ENCODE measurements at places on chromosomes 1 and 21.

- no peaks in the 10 kb centered on the region for H3K4me1 ChIP-seq
- H3K27me3 ChIP-seq = no peaks in the 10 kb centered on the region
- H3K4me3 ChIP-seq = no peak overlapping the region
- no peaks in the 10 kb centered on the region for H3K36me3 ChIP-seq
- H3K27ac ChIP-seq = no peak overlapping the region
Measured at GRCh38 chr1:57312869-57313268, 111.0 kb downstream of the DAB1 start.

GRCh38 chr21:45026066-45026745 is 48.2 kb upstream of the ADARB1 start:
- DNase-seq = no peak
- no peaks in the 10 kb centered on the region for H3K36me3 ChIP-seq
- H3K27ac ChIP-seq = no peak overlapping the region
- no peaks in the 10 kb centered on the region for H3K4me1 ChIP-seq
- H3K27me3 ChIP-seq = no peaks in the 10 kb centered on the region

GRCh38 chr1:169812131-169812530 is 17.4 kb upstream of the METTL18 start:
- H3K4me3 ChIP-seq = no peak overlapping the region
- H3K27me3 ChIP-seq = no peaks in the 10 kb centered on the region
- DNase-seq = no peak
- no peaks in the 10 kb centered on the region for H3K4me1 ChIP-seq

DNA sequence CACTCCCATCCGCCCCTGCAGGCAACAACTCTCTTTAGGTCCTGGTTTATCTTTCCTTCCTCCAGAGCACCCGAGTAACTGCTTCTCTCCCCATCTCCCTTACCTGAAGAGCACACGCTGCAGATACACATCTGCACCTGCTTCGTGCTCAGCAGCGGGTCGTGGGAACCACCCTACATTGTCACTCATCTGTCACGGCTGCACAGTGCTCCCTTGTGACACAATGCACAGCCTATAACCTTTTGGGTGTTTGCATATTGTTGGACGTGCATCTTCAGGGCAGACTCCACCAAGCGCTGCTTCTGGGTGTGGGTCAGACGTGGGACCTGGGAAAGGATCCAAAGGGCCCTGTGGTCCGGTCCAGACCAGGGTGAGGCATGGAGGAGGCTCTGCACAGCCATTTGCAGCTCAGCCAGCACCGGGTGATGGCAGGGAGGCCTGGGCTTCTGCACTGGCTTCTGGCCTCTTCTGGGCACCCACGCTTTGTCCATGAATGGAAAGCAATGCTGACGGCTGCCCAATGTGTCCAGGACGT is 42.5 kb downstream of the WDR4 start:
- H3K4me1 ChIP-seq = no peaks in the 10 kb centered on the region
- no peak overlapping the region for H3K4me3 ChIP-seq
- H3K36me3 ChIP-seq = peaks cover 9% of the 10 kb centered on the region

- H3K27me3 ChIP-seq = no peaks in the 10 kb centered on the region
- H3K27ac ChIP-seq = peak overlapping the region; percentile 92
- no peaks in the 10 kb centered on the region for H3K36me3 ChIP-seq
- no peak overlapping the region for H3K4me3 ChIP-seq
- no peak for DNase-seq
- H3K4me1 ChIP-seq = peaks cover 44% of the 10 kb centered on the region
Measured at GRCh38 chr1:151837884-151838221, 1.8 kb downstream of the C2CD4D start.

- DNase-seq = no peak
- no peaks in the 10 kb centered on the region for H3K27me3 ChIP-seq
- H3K4me1 ChIP-seq = no peaks in the 10 kb centered on the region
- no peak overlapping the region for H3K4me3 ChIP-seq
Measured at GRCh38 chr21:37575580-37575979, 209.0 kb downstream of the DYRK1A start.

DNA sequence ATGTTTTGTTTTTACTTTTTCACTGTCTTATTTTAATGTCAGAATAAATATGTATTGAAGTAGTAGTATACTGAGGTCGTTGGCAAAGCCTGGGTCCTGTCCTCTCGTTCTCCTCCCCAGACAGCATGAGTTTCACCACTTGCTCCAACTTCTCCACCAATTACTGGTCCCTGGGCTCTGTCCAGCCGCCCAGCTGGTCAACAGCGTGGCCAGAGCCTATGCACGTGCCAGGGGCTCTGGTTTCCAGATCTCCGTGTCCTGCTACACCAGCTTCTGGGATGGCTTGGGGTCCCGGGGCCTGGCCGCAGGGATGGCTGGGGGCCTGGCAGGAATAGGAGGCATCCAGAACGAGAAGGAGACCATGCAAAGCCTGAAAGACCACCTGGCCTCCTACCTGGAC is 19.3 kb downstream of the PTPN14 start:
- no peak overlapping the region for H3K27ac ChIP-seq
- no peaks in the 10 kb centered on the region for H3K36me3 ChIP-seq
- no peaks in the 10 kb centered on the region for H3K27me3 ChIP-seq
- DNase-seq = no peak
- H3K4me1 ChIP-seq = no peaks in the 10 kb centered on the region
- no peak overlapping the region for H3K4me3 ChIP-seq

GRCh38 chr1:25703041-25703440 is 86.5 kb downstream of the MAN1C1 start:
- DNase-seq = no peak
- no peak overlapping the region for H3K27ac ChIP-seq
- no peak overlapping the region for H3K4me3 ChIP-seq

GRCh38 chr1:94527447-94528031 is 14.0 kb downstream of the F3 start:
- H3K27ac ChIP-seq = no peak overlapping the region
- no peak overlapping the region for H3K4me3 ChIP-seq
- H3K4me1 ChIP-seq = no peaks in the 10 kb centered on the region
- no peaks in the 10 kb centered on the region for H3K27me3 ChIP-seq
- DNase-seq = peak; percentile 60

DNA sequence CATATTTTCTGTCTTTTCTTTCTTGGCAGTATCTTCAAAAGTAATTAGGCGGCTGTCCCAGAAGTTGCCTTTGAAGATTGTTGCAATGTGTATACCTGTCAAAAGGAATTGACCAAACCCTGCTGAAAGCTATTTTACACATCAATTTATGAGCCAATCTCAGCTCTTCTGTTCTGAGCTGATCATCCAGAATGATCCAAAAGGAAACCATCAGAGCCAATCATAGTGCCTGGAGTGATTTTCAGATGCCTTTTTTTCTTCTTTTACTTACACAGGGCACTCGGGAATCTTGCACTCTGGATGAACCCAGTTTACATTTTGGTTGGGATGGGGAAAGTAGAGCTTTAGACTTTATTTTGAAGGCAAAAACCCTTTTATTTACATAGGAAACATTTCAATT is 21.8 kb upstream of the APOBEC4 start:
- no peak overlapping the region for H3K4me3 ChIP-seq
- no peaks in the 10 kb centered on the region for H3K4me1 ChIP-seq
- H3K27ac ChIP-seq = no peak overlapping the region
- H3K27me3 ChIP-seq = no peaks in the 10 kb centered on the region

DNA sequence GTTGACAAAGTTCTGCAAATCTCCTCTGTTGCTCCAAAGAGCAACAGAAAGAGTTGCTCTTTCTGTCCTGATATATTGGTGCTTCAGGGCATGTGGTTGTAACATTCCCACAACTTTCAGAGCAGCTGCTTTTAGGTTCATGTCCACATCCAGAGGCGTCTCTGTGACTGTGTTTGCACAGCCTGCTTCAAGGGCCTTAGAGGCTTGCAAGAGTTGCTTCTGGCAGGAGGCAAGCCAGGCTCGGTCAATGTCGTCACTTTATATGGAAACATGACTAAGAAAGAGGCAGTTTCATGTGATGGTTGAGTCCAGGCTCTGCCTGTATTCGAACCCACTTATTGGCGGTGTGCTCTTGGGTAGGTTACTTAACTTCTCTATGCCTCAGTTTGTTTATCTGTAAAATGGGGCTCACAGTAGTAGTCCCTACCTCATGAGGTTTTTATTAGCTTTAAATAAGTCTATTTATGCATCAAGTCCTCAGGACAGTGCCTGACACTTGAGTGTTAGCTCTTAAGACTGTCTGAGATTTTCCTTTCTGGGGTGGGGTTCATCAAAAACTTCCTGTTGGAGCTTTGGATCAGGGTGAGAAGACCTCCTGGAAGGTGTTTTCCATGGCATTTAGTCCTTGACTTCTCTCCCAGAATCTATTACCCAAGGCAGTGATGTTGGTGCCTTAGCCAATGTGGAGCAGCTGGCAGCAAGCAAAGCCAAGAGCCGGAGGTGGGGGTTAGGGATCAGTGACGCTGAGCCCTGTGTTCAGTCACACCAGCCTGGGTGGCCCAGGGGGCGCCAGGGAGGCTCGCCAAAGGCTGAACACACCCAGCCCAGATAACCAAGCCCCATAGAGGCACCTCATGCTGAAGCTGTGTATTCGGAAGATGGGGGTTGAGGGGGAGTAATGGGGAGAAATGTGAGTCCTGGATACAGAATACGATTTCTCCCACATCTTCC is 18.9 kb downstream of the LHX4 start:
- H3K27me3 ChIP-seq = no peaks in the 10 kb centered on the region
- DNase-seq = no peak
- H3K4me1 ChIP-seq = no peaks in the 10 kb centered on the region

- DNase-seq = peak; percentile 71
- no peaks in the 10 kb centered on the region for H3K27me3 ChIP-seq
- H3K4me1 ChIP-seq = peaks cover 9% of the 10 kb centered on the region
- H3K36me3 ChIP-seq = no peaks in the 10 kb centered on the region
- no peak overlapping the region for H3K4me3 ChIP-seq
- H3K27ac ChIP-seq = no peak overlapping the region
Measured at GRCh38 chr1:233025157-233025556, 74.7 kb downstream of the NTPCR start.

DNA sequence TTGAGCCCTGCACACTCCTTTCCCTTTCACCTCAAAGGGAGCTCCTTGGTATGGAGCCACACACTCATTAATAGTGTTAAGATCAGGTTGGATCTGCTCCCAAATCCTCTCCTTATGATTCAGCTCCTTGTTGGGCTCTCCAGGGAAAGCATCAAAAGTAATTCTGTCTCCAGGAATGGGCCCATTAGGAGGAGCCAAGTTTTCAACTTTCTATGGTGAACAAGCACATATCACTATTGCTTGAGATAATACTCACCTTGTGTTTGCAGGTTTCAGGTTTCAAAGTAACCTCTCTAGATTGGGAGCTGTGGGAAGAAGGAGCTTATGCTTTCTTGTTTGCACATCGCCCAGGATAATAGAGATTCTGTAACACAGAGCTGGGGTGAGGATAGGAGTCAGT is 164.8 kb downstream of the TNFSF18 start:
- H3K36me3 ChIP-seq = no peaks in the 10 kb centered on the region
- DNase-seq = no peak
- H3K27ac ChIP-seq = no peak overlapping the region
- no peaks in the 10 kb centered on the region for H3K27me3 ChIP-seq
- no peak overlapping the region for H3K4me3 ChIP-seq
- no peaks in the 10 kb centered on the region for H3K4me1 ChIP-seq

- peak overlapping the region; percentile 42 for H3K4me3 ChIP-seq
- peaks cover 20% of the 10 kb centered on the region for H3K4me1 ChIP-seq
- no peaks in the 10 kb centered on the region for H3K36me3 ChIP-seq
- peak overlapping the region; percentile 68 for H3K27ac ChIP-seq
Measured at GRCh38 chr1:230058626-230059025, 8.4 kb upstream of the GALNT2 start.

- H3K36me3 ChIP-seq = no peaks in the 10 kb centered on the region
- H3K4me1 ChIP-seq = peaks cover 15% of the 10 kb centered on the region
- no peak overlapping the region for H3K27ac ChIP-seq
- H3K4me3 ChIP-seq = no peak overlapping the region
- DNase-seq = no peak
Measured at GRCh38 chr1:91766883-91767282, 119.1 kb downstream of the TGFBR3 start.

GRCh38 chr1:152035539-152036266 is 1.1 kb downstream of the S100A11 start:
- H3K27me3 ChIP-seq = no peaks in the 10 kb centered on the region
- peaks cover 11% of the 10 kb centered on the region for H3K4me1 ChIP-seq
- peak overlapping the region; percentile 97 for H3K27ac ChIP-seq

DNA sequence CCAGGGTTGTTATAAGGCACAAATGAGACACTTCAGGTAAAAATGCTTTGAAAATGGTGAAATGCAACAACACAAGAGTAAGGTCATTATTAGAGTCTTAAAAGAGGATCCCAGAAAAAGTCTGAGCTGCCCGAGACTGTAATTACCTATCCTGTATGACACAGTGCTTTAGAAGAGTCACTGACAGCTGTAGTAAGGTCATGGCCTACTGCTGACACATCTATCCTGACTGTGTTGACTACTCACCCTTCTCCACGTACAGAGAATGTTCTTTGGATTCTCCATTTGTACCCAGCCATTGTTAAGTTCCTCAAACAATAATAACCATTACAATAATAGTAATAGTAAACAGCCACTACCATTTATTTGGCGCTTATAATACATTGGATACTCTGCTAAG is 104.4 kb downstream of the CACHD1 start:
- no peak overlapping the region for H3K27ac ChIP-seq
- no peaks in the 10 kb centered on the region for H3K36me3 ChIP-seq
- no peaks in the 10 kb centered on the region for H3K27me3 ChIP-seq
- no peaks in the 10 kb centered on the region for H3K4me1 ChIP-seq
- no peak for DNase-seq
- H3K4me3 ChIP-seq = no peak overlapping the region

DNA sequence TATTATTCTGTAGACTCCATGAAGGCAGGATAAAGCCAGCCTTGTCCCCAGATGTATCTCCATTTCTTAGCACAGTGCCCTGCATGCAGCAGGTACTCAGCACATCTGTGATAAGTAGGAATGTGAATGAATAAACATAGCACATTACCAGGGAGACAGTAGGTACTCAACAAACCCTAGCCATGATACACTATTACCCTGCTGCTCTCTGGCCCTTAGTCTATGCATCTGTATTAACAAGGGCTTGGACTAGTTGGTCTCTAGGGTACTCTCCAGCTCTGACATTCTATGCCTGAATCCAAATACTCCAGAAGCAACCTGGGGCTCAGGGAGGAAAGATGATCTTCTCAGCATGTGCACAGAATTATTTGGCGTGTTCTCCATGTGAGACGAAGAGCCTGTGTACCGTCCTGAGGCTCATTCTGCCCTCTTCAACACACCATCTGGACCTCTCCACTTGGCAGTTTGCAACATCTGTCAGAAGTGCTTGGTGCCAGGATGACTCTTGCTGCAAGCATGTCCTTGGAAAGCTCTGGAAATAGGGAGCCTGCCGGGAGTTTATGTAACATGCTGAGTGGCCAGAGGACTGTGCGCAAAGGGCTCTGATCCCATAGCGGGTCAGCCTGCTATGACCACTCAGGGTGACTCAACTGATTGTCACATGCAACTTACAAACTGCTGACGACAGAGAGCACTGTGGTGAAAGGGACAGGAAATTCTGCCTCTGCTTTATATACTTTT is 228.2 kb upstream of the USP24 start:
- H3K4me1 ChIP-seq = no peaks in the 10 kb centered on the region
- H3K27ac ChIP-seq = no peak overlapping the region
- no peak for DNase-seq

Data from pancreas (tissue), 10 donors.